ENCODE measurements at places on chromosomes 6 and 20.

DNA sequence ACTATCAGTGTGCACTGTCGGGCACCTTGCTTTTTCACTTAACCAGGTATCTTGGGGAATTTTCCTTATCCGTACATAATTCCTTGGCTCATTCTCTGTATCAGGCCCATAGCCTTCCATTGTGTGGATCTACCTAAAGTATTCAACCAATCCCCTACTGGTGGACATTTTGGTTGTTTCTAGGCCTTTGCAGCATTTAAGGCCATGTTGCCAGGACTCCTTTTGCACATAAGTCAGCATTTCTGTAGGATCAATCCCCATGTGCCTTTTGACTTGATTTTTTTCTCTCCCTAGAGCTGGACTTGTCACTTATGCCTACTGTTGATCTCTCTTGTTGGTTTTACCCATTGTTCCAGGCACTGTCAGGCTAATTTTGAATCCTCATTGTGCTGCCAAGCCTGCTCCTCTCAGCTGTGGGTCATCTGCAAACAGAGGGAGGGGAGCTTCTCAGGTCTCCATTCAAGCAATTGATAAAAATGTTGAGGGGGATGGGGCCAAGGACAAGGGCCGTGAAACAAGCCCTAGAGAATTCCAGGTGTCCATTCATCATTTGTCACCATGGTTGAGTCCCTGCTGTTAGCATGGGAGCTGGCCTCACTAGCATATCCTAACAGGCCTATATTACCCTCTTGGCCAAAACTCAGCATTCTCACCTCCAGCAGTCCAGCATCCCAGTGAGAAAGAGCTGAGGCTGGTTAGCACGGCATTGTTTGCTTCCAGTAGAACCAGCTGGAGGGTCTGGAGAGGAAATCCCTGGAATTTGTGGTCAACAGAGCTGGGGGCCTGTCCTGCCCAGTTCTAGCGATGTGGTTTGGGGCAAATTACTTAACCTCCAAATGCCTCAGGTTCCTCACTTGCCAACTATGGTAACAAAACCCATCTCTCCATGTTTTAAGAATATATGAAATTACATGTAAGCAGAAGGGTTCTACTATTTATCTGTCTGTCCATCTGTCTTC is 178.4 kb downstream of the MRPL14 start:
- no peak for DNase-seq

DNA sequence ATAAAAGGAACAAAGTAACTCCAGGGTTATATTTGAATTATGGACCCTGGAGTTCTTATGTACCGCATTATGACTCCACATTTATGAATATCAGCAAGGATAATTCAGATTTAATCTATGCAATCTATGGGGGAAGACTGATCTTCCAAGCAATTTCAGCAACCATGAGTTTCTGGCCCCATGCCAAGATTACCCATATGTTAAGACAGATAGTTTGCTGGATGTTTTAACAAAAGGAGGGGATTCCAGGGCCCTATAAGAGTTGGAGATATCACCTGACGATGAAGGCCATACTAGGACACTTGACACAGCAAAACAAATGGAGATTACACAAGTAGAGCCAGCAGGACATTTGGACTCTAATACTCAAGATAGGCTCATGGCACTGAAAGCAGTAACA is 45.9 kb upstream of the PLN start:
- DNase-seq = no peak

DNA sequence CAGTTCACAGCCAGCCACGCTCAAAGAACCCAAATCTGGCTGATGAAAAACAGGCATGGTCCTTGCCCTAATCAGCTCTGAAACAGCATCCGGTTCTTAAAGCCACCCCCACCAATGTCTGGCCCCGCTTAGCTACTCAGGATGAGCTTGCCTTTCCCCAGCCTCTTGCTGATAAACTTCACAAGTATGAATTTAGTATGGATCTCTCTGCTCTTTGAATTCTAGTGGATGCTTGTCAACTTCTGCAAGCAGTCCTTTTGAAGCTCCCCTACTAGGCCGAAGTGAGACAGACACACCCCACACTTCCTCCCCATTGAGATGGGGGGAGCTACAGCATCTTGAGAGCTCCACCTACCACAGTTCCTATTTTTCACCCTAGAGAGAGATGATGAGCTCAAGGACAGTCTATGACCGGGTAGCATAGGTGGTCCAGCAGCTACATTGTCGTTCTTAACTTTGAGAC is 36.7 kb downstream of the EBF4 start:
- no peak for DNase-seq

GRCh38 chr6:3489027-3489757 is 32.3 kb upstream of the SLC22A23 start:
- no peak for DNase-seq
